ENCODE measurements at places on chromosomes 11 and 22.

DNA sequence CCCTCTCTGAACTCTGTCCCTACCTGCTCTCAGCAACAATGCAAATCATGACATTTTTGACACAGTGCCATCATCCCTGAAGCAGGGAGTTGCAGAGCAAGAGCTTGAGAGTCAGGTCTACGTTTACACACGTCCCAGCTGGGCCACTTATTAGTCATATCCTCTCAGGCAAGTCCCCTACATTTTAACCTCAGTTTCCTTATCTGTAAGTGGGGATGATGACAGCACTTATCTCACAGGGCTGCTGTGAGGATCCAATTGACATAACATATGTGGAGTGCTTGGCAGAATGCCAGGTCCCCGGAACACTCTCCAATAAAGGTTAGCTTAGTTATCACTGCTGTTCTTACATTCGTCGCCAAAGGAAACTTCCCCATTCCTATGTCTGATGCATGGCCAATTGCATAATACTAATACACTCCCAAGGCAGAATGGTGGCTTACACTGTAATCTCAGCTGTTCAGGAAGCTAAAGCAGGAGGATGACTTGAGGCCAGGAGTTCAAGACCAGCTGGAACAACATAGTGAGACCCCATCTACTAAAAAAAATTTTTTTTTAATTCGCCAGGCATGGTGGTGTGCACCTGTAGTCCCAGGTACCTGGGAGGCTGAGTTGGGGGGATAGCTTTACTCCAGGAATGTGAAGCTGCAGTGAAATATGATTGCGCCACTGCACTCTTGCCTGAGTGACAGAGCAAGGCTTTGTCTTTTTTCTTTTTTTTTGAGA, 16.6 kb downstream of the ASCC2 start:
- peak; percentile 79 for DNase-seq

- peak; percentile 41 for DNase-seq
Observed at GRCh38 chr11:27700351-27701301, at the start of gene BDNF. Gene BDNF (minus strand): TSS chr11:27700455. CDS start chr11:27658564, 41,891 bp downstream.

- DNase-seq: no peak
Observed at GRCh38 chr22:46852771-46853170, 90.3 kb downstream of the TBC1D22A start.

DNA sequence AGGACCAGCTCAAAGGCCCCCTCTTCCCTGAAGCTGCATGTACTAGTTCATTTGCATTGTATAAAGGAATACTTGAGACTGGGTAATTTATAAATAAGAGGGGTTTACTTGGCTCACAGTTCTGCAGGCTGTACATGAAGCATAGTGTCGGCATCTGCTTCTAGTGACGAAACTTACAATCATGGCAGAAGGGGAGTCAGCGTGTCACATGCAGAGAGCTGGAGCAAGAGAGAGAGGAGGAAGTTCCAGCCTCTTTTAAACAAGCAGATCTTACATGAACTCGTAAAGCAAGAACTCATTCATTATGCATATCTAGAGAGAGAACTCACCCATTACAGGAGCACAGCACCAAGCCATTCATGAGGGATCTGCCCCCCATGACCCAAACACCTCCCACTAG, 7.1 kb upstream of the HMGXB4 start:
- no peak for DNase-seq

GRCh38 chr11:114377612-114378267, 22.6 kb downstream of the C11orf71 start:
- no peak for DNase-seq

DNA sequence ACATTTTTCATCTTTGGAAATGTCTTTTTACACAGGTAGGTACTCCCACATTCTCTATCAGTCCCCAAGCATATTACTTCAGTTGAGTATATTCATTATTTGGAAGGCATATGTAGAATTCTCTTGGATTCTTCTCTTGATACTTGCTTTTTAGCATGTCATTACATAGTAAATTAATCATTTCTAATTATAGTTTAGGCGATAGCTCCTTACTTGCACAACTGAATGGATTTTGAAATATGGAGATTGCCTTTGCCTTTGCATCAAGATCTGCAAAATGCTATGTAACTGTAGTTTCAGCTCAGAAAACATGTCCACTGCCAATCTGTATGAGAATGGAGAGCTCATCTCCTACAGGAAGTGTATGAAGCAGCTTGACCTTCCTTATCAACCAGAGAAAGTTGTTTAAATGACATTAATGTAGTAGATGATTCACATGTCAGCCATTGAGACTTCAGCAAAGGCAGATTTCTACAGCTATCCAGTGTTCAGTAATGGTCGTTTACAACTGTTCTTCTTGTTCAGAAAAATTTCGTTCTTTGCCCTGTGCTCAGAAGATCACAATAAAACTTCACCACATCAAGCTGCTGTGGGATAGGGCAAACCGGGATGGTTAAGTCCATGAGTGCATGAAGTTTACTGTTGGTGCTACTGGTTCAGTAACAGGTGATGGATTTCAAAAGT, 61.6 kb downstream of the PPP6R3 start:
- DNase-seq: no peak

- no peak for DNase-seq
Observed at GRCh38 chr22:33515795-33516194, 404.5 kb downstream of the LARGE1 start.

DNA sequence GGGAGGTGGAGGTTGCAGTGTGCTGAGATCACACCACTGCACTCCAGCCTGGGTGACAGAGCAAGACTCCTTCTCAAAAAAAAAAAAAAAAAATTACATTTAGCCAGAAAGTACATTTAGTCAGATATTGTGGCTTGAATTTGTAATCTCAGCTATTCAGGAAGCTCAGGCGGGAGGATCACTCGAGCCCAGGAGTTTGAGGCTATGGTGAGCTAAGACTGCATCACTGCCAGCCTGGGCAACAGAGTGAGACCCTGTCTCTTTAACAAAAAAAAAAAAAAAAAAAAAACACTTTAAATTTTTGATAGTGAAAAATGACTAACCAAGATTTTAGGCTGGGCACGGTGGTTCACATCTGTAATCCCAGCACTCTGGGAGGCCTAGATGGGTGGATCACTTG, 27.3 kb downstream of the MRTFA start:
- no peak for DNase-seq

GRCh38 chr11:2849994-2850770, 35.4 kb downstream of the CDKN1C start:
- DNase-seq: no peak

GRCh38 chr11:78504181-78504580, 70.5 kb downstream of the NARS2 start:
- no peak for DNase-seq

DNA sequence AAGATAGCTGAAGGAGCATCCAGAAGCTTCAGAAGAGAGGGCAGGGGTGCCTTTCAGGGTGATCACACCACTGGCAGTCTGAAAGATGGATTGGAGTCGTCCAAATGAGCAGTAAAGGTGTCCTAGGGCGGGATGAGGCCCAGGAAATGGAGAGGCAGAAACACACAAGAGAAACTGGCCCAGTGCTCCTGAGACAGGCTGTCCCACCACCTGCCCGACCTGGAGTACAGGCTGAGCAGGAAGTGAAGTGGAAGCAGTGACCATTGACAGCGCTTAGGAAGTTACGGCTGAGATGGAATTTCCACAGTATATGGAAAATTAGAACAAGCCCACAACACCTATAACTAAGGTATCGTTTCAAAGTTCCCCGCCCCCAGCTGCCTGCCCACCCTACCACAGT, 16.1 kb downstream of the EIF3F start:
- DNase-seq: no peak

DNA sequence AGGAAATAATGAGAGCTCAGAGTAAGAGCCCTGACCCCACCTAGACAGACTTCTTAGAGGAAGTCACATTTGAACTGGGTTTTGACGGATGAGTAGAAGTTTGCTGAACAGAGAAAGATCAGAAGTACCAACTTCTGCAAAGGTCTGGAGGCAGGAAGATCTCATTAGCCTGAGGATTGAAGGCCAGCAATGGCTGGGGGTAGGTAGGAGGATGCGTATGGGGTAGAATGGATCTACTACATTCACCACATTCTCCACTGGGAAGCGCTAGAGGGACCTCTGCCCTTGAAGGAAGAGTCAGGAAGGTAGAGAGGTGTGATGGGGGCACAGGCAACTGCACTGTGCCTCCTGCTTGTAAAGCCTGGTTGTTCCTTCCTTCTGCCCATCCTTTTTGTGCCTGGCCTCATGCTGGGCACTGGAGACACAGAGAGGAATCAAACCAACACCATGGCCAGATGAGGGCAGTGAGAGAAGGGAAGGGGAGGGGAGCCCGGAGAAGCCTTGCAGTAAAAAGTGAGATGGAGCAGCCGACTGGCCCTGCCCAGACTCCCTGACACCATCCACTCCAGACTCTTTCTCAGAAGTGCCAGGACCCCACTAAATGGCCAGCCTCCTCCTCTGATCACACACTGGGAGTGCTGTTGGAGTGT, 4.9 kb downstream of the TPBGL start:
- peak; percentile 37 for DNase-seq

DNA sequence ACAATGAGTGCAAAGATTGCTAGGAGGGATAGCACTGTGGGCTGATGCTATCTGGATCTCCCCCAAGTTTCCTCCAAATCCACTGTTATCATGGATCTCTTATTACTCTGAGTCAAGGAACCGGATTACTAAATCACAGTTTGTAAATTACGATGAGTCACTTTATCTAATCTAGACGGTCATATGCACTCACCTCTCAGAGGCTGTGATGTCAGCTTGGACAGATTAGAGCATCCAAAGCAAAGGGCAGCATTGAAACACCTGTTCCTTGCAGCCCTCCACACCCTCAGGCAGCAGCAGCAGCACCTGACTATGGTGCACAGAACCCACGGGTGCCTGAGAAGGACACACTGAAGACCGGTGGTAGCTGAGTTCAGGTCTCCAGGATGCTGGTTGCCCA, 14.0 kb upstream of the POU2AF1 start:
- DNase-seq: no peak

DNA sequence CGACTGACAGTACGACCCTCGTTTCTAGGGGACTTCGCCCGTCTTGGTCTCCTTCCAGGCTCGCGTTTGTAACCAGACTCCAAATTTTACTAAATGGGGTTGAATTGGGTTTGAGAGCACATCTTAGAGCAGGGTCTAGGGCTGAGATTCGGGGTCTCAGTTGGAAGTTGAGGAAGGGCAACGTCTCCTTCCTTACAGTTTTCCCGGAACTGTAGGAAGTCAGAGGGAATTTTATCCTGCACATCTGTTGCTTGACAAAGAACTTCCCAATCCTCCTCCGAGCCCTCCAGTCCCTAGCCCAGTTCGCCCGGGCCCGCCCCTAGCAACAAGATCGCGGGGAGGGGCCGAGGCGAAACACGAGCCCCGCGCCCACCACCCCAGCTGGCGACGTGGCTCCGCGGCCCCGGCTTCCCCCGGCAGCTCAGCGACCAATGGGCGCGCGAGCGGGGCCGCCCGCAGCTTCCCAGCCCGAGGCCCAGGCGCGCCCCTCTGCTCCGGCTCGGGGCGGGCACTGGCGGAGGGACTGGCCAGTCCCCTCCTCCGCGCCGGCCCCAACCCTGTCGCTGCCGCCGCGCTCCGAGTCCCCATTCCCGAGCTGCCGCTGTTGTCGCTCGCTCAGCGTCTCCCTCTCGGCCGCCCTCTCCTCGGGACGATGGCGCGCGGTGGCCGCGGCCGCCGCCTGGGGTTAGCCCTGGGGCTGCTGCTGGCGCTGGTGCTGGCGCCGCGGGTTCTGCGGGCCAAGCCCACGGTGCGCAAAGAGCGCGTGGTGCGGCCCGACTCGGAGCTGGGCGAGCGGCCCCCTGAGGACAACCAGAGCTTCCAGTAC, at the start of gene RCN1:
RCN1 (plus strand) TSS at position 530 of the 826 bp plus-strand sequence; CDS start at position 653, 123 bp downstream.
- peak; percentile 82 for DNase-seq

GRCh38 chr11:14308897-14309387, 50.0 kb downstream of the RRAS2 start:
- no peak for DNase-seq

DNA sequence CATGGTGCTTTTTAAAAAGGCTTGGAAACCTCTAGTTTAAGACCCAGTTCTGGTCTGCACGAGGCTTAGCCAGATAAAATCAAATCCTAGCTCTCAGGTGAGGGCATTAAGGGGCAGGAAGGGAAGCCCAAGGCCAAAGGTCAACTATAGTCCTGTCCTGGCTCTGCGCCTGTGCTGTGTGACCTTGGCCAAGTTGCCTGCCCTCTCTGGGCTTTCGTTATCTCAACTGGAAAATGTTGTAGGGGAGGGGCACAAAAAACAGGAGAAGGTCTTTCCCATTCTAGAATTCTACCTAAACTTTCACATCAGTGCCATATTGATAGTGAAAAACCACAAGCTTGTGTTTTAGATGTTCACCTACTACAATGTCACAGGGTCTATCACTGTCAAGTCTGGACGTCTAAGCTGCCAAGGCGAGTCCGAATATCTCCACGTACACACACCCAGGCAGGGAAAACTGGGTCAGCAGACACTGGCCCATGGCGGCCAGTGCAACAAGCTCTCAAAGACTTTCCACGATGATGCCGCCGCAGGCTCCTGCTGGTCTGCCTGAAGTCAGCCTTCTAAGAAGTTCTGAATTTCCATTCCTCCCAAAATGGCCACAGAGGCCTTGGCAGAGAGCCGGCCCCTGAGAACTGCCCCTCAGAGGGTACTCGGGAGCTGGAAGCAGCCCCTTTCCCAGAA, 18.0 kb downstream of the MN1 start:
- no peak for DNase-seq

GRCh38 chr11:130431801-130432200, 3.4 kb upstream of the ADAMTS8 start:
- DNase-seq: no peak

DNA sequence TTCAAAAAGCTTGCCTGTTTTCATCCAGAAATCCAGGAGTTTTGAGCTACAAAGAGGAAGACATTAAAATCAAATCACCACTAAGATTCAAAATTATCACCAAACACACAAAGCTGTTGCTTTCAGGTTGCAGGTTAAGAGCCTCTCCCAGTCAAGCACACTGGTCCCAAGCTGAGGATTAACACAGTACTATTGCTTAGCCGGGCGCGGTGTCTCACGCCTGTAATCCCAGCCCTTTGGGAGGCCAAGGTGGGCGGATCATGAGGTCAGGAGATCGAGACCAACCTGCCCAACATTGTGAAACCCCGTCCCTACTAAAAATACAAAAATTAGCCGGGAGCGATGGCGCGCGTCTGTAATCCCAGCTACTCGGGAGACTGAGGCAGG, 1165.1 kb downstream of the LRRC4C start:
- no peak for DNase-seq

DNA sequence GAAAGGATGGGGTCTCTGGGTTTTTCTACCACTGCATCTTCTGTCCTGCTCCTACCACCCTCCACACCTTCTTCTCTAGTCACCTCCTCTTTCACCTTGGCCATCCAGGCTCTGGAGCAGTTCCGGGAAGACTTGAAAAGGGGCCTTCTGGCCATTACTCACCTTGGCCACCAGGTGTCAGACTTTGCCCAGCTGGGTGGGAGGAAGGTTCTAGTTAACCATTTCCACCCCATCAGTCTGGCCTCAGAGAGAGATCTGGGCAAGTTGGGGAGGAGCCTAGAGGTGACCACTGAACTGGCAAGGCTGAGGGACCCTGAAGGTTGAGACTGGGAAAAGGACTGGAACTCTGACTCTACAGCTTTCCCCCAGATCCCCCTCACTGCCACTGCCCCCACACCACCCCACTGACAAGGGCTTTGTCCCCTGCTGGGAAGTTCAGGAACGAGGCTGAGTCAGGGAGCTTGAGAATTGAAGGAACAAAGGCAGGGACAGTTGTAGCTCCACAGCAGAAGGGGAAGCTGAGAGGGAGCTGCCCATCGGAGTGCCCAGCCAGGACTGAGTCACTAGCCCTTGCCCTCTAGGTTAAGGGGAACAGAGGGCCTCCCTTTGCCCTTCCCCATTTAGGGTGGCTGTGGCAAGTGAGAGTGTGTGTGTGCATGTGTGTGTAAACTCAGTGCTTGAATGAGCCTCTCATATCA, 3.7 kb upstream of the POLD4 start:
- peak; percentile 80 for DNase-seq

GRCh38 chr11:64403106-64403505, 44.1 kb downstream of the RPS6KA4 start:
- no peak for DNase-seq

Measured in KBM-7 (cell line).